ENCODE measurements at places on chromosomes 4 and X.

GRCh38 chr4:26161030-26161824 is 159.6 kb upstream of the RBPJ start:
- no peak for DNase-seq

DNA sequence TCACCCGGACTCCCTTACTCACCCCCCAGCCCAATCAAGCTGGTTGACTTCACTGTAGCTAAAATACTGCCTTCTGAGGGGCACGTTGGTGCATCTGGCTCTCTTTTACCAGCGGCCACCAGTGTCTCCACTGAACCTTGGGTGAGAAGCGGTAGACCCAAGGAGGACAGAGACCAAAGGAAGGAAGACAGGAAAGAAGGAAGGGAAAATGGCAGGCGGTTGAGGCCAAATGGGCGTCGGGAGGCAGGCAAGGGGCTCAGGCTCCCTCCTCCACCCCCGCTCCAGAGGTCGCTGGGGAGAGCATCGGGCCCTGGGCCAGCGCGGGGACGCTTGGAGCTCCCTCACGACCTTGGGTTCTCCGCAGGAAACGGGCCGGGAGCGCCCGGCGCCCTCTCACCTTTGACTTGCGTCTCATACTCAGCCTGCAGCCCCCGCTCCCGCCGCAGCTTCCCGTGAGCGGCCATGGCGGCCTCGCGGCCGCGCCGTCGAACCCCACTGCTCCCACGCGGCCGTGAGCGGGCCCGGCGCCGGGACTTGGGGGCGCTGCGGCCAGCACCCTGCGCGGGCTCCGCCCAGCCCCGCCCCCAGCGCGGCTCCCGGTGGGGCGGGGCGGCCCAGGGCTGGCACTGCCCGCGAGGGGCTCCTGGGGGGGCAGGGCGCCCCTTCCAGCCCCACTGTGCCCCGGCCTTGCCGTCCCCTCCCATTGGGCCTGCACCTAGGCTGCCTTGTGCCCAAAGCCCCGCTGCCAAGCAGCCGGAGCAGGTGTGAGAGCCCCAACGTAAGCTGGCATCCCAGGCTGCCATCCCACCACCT is at the start of gene ARHGAP4:
Gene ARHGAP4 (minus strand): TSS at position 526 of the 813 bp plus-strand sequence. CDS start 62 bp downstream, at position 464.
- peak; percentile 78 for DNase-seq

DNA sequence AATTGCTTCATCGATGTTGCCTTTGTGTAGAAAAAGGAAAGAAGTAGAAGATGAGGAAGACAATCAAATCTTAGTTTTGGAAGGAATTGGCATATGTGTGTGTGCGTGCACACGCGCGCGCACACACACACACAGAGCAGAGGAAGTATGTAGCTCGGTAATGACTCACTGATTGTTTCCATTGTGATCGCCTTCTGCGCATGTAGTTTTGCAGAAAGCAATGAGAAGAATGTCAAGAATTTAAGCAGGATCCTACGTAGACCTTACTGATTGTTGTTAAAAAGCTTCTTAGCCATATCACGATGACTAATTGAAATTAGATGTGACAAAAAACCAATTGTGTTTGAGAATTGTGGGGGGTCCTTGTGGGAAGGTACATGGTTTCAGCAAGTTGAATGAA is 12.8 kb upstream of the LIMCH1 start:
- no peak for DNase-seq

GRCh38 chrX:97806238-97806637 is 922.5 kb downstream of the RPA4 start:
- DNase-seq = no peak

DNA sequence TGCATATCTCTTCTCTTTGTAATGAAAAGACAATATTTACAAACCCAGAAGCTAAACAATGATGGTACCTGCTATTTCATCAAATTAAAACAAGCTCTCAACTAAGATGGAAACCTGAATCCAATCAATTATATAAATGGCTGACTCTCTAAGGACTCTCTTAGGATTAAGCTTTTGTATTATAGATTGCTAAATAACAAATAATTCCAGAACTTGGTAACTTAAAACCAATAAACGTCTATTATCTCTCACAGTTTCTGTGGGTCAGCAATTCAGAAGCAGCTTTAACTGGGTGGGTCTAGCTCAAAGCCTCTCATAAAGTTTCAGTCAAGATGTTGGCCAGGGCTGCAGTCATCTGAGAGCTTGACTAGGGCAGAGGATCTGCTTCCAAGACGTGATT is 12.4 kb downstream of the PHKA2 start:
- no peak for DNase-seq

DNA sequence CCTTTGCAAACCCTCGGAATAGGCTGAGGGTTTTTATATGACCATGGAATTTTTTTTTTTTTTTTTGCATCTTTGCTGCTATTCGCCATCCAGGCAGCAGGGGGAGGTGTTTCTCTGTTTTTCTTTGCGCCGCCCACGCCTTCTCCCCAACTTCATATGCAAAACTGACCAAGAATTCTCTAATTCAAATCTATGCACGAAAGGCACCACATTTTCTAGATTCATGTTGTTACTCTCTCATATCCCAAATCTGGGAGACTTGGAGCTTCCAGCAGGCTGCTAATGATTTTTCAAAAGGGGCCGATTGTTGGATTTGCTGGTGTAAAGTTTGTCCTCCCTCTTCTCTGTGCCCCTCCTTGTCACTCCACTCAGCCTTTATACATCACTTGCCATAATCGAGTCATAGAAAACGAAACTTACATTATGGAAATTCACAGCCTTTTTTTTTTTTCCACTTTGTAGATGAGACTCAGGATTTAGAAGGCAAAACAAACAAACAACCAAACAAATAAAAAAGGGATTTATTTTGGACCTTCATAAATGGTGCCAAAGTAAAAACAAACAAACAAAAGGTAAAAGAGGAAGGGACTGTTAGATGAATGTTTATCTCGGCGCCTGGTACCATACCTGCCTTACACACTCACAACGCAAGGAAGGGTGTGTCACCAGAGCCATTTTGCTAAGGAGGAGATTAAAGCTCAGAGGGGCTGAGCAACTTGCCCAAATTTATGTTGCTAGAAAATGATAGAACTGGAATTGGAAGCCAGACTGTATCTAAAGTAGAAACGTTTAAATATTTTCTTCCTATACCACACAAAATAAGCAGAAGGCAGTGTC is 29.3 kb upstream of the BOD1L1 start:
- DNase-seq = peak; percentile 87

All from activated effector memory CD4-positive, alpha-beta T cell treated with anti-CD3 and anti-CD28 coated beads, Interleukin-2, amount 50 U/mL, for 16 hours (primary cell).